Astrocyte (in vitro differentiated cells and primary cell): ENCODE measurements at places on chromosomes 7 and 10. TPM values are rescaled to one million over a fixed set of nuclear protein-coding genes. Genes with fewer than 3 reads are reported as not detected.

GRCh38 chr10:105017691-105018090 is 376.6 kb downstream of the SORCS3 start:
- peaks cover 11% of the 10 kb centered on the region for H3K4me1 ChIP-seq
- no peaks in the 10 kb centered on the region for H3K36me3 ChIP-seq
- no peak overlapping the region for H3K4me3 ChIP-seq
- no peaks in the 10 kb centered on the region for H3K27me3 ChIP-seq
- peak overlapping the region; percentile 27 for H3K27ac ChIP-seq

GRCh38 chr10:117535298-117536071 is 7.1 kb upstream of the EMX2 start:
- H3K36me3 ChIP-seq: no peaks in the 10 kb centered on the region
- H3K27ac ChIP-seq: no peak overlapping the region
- no peak for DNase-seq
- H3K4me3 ChIP-seq: no peak overlapping the region
- peaks cover 2% of the 10 kb centered on the region for H3K4me1 ChIP-seq
- H3K27me3 ChIP-seq: peaks cover 90% of the 10 kb centered on the region

GRCh38 chr7:18873734-18874336 is 243.6 kb downstream of the TWIST1 start:
- no peak overlapping the region for H3K4me3 ChIP-seq
- no peak for DNase-seq
- H3K36me3 ChIP-seq: no peaks in the 10 kb centered on the region

- no peak for DNase-seq
- H3K4me1 ChIP-seq: peaks cover 13% of the 10 kb centered on the region
- peaks cover 4% of the 10 kb centered on the region for H3K36me3 ChIP-seq
- no peaks in the 10 kb centered on the region for H3K27me3 ChIP-seq
Observed at GRCh38 chr10:48468130-48468790, 136.6 kb downstream of the ARHGAP22 start.

- H3K27me3 ChIP-seq: no peaks in the 10 kb centered on the region
- H3K36me3 ChIP-seq: no peaks in the 10 kb centered on the region
- no peaks in the 10 kb centered on the region for H3K4me1 ChIP-seq
- H3K27ac ChIP-seq: no peak overlapping the region
- H3K4me3 ChIP-seq: no peak overlapping the region
Observed at GRCh38 chr7:112550468-112551060, 69.8 kb downstream of the LSMEM1 start.

DNA sequence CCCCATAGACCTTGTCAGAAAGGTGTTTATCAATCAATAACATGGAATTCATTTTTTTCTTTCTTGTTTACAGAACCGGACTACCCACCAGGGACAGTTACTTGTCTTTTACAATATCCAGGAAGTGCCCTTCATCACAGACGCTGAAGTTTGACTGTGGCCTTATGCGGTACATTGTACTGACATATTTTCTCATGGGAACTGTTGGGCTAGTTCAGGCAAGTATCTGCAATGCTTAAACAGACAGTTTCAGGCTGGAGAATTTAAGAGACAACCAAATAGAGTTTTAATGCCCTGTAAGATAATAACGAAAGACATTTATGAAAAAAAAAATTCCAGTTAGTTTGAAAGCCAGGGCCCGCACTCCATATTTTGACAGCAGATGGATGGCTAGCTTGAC is 246.4 kb downstream of the GATA3 start:
- H3K27ac ChIP-seq: no peak overlapping the region
- H3K27me3 ChIP-seq: peaks cover 7% of the 10 kb centered on the region
- H3K4me1 ChIP-seq: peaks cover under 1% of the 10 kb centered on the region
- no peak overlapping the region for H3K4me3 ChIP-seq
- H3K36me3 ChIP-seq: no peaks in the 10 kb centered on the region
- no peak for DNase-seq

- H3K36me3 ChIP-seq: no peaks in the 10 kb centered on the region
- H3K4me1 ChIP-seq: peaks cover 2% of the 10 kb centered on the region
- H3K4me3 ChIP-seq: no peak overlapping the region
- no peaks in the 10 kb centered on the region for H3K27me3 ChIP-seq
Observed at GRCh38 chr7:47268851-47269836, 312.8 kb downstream of the TNS3 start.

SORCS3 gene
- 0.91 and 1.00 TPM in 2 replicates for total RNA-seq

GRCh38 chr7:30660331-30661255 is 21.7 kb downstream of the CRHR2 start:
- no peaks in the 10 kb centered on the region for H3K4me1 ChIP-seq
- no peaks in the 10 kb centered on the region for H3K36me3 ChIP-seq
- H3K27ac ChIP-seq: no peak overlapping the region
- DNase-seq: no peak
- no peaks in the 10 kb centered on the region for H3K27me3 ChIP-seq
